ENCODE measurements at places on chromosomes 1 and 21.
A peak's percentile ranks its signal among the peaks of the same experiment; 100 is the strongest.

DNA sequence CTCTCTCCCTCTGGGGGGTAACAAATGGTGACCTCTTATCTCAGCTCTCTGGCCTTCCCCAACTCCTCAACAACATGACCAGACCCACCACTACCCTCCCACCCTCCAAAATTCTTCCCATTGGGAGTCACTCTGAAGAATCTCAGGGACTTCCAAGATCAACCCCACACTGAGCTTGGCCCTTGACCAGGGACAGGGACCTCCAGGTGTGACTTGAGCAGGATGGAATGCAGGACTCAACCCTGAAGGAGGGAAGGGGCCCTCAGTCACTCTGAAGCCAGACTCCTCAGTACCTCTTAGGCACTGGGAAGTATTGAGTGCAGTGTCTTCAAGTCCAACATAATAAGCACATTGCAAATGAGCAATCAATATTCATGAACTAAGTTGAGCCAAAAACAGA is 1.9 kb downstream of the CASQ1 start:
- no peak for DNase-seq

DNA sequence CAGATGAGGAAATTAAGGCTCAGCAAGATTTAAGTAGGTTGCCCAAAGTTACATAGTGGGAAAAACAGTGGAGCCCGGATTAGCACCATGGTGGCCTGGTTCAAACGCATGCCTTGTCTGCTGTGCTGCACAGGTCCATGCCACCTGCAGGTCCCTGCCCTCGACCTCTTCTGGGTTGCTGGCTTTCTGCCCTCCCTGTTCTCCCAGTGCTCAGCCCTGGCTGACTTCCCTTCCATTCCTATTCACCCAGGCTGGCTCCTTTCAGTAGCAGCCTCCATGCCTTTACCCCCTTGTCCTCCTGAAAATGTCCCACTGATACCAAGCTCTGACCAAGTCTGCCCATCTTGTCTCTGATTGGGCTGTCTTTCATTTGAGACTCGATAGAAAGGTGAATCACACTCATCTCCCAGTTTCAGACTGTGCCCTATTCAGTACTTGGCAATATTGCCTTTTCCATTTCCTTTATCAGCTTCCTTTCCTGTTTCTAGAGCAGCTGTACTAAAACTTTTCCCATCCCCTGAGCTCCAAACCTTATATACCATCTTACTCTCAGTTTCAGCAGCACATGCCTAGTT is 75.8 kb downstream of the ST3GAL3 start:
- no peak for DNase-seq

GRCh38 chr1:33687000-33687399 is 176.9 kb upstream of the HMGB4 start:
- no peak for DNase-seq

DNA sequence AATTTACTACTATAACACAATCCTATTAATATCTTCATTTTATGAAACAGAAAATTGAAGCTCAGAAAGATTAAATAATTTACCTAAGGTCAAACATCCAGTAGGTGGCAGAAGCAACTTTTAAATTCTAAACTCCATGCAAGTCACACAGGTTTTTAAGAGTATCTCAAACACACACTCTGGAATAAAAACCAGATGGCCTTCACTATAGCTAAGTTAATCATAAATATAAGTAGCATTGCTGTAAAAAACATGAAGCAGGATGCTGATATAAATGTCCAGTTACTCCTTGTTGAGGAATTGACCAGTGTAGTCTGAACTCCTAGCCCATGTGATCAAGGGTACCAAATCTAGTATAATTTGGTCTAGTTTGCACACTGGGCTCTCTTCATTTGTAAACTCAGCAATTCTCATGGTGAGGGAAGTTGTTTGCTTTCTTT is 9.4 kb upstream of the FMO3 start:
- no peak for DNase-seq

- DNase-seq, result no peak
These were observed 77.1 kb downstream of the HLCS start for GRCh38 chr21:36889401-36889800.

GRCh38 chr1:229614701-229615100 is 11.2 kb downstream of the TAF5L start:
- no peak for DNase-seq

GRCh38 chr1:21337454-21337927 is 47.2 kb upstream of the ECE1 start:
- no peak for DNase-seq

DNA sequence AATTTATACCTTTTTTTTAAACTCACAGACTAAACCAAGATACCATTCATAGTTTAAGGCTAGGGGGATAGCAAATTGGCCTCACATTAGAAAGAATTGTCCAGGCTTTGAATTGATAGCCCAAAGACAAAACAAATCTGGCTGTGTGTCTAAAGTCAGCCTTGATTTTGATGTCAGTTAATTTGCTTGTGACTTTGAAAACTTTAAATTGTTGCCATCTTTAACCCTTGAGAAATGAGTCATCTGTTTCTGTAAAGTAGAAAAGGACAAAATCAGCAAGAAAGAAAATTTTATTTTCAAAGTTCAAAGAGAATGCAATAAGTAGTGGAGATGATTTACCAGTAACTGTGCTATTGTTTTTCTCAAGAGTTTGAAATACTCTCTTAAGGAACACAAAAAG is 184.5 kb downstream of the RGS7 start:
- DNase-seq, result no peak

- DNase-seq, result no peak
These were observed 236.9 kb upstream of the NRIP1 start for GRCh38 chr21:15301736-15302135.

GRCh38 chr1:167650269-167651160 is 20.5 kb downstream of the RCSD1 start:
- no peak for DNase-seq

- DNase-seq, result no peak
These were observed 42.0 kb downstream of the TM2D1 start for GRCh38 chr1:61682891-61683290.

DNA sequence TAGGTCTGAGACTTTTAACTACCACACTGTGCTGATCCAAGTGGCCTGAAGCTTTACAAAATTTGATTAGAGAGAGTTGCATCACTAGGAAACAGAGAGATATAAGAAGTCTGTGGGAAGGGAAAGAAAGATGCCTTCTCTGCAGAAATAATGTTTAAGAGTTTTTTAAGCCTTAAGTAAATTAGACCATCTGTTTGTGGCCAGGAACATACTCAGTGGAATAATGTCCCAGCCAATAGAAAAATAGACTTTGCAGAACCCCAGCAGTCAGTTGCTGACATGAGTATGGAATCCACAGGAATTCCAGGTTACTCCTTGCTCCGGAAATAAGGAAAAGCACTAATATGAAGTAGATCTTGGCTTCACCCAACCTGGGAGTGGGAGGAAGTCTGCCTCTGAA is 144.8 kb downstream of the ST6GALNAC5 start:
- DNase-seq, result no peak

DNA sequence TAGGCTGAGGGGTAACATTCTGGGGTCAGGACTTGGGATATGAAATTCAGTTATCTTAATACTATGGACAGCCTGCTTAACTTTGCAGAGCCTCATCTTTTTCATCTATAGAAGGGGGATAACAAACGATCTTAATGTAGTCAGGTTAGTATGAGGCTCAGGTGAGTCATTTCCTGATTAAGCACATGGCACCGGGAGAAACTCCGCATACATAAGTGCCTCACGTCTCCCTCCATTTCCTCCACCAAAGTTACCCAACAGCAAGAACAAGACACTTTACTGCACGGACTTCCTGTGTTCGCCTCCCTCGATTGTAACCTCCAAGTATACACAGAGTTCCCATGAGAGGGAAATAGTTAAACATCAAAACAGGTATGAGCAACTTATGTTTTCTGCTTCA is 112.7 kb upstream of the COA6 start:
- no peak for DNase-seq

- DNase-seq, result no peak
These were observed 40.1 kb upstream of the SLC5A9 start for GRCh38 chr1:48182439-48182838.

DNA sequence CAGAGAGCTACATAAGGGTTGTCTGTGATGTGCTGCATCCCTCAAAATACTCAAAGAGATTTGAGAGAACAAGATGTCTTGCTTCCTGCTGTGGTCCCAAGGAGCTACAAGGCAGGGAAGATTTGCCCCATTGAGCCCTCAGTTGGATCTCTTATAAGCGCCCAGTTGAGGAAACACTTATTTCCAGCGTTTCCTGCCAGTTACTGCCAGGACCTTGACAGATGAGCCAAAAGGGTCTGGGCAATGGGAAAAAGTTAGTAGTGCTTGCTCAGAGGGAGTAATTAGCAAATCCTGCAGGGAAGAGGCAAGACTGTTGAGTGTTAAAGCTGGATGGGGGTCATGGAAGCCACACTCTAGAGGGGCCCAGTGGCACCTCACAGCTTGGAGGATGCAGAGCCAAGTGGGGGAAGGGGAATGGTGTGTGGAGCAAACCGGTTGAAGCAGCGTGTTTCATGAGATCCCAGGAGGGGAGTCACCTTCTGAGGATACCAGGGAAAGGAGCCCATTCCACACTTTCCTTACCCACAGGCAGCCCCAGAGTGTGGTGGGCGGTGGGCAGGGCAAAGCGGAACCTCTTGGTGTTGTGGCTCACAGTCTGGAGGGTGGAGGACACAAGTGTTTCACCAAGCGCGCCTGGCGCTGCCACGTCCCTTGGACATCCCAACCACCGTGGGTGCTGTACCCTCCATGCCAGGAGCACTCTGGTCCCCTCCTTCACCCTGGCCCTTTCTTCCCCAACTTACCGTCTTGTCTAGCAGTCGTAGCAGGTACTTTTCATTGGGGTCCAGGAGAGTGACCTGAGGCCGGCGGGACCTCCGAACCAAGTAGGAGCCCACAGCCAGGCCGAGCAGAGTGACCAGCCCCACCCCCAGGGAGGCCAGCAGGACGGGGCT is 805 bp downstream of the CYB5R1 start:
- DNase-seq, result no peak

DNA sequence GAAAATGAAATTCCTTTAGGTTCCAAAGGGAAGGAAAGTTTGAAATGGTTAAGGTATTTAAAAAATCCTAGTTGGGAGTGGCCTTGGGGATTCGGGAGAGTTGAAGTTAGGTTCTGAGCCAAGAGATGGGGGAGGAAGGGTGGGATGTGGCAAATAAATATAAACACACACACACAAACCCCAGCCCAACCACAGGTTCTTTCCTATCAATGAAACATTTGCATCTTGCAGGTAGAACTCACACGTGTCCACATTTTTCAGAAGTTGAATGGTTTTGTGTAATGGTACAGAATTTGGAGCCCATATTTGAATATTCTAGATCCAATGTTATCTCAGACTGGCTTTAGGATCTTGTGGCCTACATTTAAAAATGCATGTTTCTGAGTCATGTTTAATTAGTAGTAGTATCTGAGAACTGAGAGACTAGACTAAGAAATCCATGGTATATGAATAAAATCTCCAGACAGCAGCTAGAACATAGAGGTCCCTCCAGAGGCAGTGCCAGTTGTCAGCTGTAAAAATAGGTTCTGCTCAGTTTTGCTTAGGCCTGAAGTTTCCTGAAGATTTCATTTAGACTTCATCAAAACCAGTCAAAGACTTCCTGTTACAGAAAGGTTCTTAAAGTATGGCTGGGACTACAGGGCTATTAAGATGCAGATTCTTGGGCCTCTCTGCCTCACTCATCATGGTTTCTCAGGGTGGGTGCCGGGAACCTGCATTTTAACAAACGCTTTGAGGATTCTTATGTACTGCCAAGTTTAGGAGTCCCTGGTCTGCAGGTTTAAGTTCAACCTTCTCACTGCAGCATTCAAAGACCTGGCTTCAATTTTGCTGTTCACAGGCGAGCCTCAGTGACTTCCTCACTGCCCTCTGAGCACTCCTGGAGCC is 21.3 kb downstream of the RUNX1 start:
- DNase-seq, result no peak

GRCh38 chr1:7265771-7266371 is 480.6 kb downstream of the CAMTA1 start:
- DNase-seq, result peak; percentile 13

GRCh38 chr1:47437447-47438164 is at the start of gene FOXD2:
TSS of gene FOXD2 (plus strand) at chr1:47438044. CDS start at chr1:47438136, 92 bp downstream.
- no peak for DNase-seq

GRCh38 chr1:158818560-158818959 is 12.6 kb upstream of the MNDA start:
- DNase-seq, result no peak

DNA sequence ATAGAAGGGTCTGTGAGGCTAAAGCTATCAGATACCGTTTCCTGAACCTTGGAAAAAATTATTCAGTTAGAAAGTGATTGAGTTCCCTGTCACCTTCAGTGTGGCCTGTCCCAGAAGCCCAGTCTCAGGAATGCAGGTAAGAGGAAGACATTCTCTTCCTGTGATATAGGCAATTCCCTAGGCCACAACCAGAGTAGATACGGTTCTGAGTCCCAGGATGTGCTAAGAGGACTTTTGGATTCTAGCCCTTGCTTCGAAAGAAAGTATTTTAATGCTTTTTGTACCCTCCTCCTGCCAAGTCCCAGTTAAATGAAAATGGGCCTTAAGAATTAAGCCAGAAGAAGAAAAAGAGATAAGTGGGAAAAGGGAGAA is 313.5 kb upstream of the PLXNA2 start:
- DNase-seq, result no peak

DNA sequence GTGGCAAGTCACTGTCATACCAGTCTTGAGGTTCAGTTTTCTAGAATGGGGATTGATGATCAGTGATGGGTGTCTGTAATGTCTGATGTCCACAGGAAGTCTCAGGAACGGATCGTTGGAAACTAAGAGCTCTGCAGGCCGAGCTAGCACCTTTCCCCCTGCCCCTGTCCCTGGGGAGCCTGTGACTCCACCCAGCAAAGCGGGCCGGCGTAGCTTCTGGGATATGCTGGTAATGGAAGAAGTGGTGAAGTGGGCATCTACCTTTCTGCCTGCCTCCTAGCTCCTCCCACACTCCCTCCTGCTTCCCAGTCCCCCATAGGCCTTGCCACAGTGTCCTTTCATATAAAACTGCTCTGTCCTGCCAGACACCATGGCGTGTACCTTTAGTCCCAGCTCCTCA is 13.4 kb downstream of the HYI start:
- DNase-seq, result no peak

DNA sequence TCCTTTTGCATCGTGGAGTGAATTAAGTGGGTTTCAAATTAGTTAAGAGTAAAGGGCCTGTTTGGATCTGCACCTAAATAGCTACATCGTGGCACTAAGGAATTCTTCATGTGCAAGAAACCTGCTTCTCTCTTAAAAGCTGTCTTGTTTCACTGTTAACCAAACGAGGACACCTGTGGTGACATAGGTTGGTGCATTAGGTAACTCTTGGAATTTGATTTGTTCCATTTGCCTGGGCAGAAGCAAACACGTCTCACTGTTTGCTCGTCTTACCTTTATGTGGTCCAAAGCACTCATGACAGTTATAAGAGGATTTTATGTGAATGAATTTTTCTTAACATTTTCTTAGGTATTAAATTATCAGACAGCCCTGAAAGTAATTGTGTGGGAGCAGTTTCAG is 60.9 kb downstream of the PRDM2 start:
- no peak for DNase-seq

- no peak for DNase-seq
These were observed 13.3 kb downstream of the RSPO1 start for GRCh38 chr1:37621326-37621870.

DNA sequence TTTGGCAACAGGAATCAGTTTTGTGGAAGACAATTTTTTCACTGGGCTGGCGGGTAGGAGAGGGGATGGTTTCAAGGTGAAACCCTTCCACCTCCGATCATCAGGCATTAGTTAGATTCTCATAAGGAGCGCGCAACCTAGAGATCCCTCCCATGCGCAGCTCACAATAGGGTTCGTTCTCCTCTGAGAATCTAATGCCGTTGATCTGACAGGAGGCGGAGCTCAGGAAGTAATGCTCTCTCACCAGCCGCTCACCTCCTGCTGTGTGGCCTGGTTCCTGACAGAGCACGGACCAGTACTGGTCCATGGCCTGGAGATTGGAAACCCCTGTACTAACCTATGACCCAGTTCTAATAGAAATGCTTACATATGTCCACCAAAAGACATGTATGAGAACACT is 96.6 kb upstream of the KIAA1614 start:
- DNase-seq, result no peak
